ENCODE measurements at places on chromosomes 4 and X.

GRCh38 chr4:8085491-8086117, 73.0 kb downstream of the ABLIM2 start:
- no peak for DNase-seq

GRCh38 chr4:39043861-39044363, 11.7 kb upstream of the TMEM156 start:
- DNase-seq, result no peak

- DNase-seq, result no peak
Observed at GRCh38 chrX:154046940-154047610, 27.4 kb upstream of the IRAK1 start.

DNA sequence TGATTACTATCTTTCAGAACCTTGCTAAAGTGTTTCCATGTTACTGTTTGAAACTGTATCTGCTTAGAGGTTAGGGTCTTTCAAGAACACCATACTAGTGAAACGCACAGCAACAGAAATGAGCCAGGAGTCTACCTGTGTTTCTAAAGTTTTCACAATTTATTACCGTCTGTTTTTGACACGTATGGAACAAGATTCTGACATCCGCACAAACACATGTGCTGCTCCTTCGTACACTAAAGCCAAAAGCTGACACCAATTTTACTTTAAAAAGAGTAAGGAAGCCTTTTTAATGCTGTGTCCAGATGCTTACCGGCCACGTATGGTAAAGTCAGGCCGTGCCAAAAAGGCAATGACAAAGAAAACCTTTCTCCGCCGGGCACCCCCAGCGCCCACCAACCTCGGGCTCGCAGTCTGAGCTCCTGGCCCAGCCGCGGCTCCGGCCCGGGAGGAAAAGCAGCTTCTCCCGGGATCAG, 532 bp downstream of the RPS4X start:
- DNase-seq, result no peak

GRCh38 chr4:23161787-23162186, 469.1 kb downstream of the GBA3 start:
- no peak for DNase-seq

GRCh38 chrX:25012433-25012735, 3.4 kb downstream of the ARX start:
- DNase-seq, result no peak

GRCh38 chr4:169208516-169208915, 62.2 kb downstream of the SH3RF1 start:
- DNase-seq, result no peak

DNA sequence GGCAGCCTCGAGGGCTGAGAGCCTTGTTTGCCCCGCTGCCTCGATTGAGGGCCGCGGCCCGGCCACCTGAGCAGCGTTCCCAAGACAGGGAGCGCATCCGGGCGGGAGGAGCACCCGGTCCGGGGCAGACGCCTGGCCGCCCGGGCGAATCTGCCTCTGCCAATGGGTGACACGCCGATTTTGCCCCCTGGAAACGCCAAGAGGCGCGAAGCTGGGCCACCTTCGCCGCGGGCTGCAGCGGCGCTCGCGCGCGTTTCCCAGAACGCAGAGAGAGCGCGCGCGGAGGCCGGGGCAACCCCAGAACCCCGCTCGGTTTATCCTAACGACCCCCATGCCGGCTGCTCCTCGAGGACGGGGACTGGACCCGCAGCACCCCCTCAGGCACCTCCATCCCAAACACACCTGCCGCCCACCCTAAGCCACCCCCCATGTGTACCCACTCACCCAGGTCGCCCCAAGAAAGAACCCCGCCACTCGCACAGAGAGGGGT, 575 bp downstream of the MAP7D2 start:
- DNase-seq, result no peak

GRCh38 chr4:36178484-36178883, 65.8 kb downstream of the ARAP2 start:
- no peak for DNase-seq

- DNase-seq, result no peak
Observed at GRCh38 chr4:8346838-8347605, 77.5 kb downstream of the HTRA3 start.

DNA sequence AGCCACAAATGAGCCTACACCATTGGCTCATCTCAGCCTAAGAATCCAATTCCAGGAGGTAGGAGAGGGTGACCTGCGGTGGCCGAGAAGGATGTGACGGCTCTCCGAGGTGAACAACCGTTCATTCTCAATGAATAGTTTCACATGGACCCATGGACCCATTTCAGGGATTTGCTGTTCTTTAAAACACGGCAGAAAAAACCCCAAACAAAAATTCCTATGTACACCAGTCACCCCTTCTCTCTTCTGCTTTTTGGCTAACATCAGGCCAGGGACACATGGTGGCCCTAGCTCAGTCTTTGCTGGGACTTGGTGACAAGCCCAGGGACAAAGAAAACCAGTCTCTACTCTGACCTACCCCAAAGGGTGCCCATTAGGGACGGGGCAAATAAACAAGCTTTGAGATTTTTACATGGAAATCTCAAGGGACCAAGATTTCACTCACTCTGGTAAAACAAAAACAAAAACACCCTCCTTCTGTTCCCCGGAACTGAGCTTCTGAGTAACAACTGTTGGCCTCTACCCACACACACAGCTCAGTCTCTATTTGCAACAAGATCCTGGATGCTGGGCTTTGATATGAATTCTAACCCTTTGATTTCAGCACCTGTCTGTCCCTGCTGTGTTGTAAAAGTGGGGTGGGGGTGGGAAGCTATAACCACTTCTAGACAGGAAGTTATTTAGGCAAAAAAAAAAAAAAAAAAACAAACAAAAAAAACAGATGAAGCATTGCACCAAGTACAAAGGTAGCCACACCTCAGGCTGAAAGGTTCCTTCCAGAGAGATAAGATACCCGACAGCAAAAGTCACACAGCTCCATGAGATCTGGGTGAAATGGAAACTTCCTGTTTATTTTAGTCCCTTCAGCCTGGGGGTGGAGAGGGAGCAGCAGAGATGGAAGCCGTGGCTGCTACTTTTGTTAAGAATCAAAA, 49.0 kb downstream of the DDX3X start:
- no peak for DNase-seq

DNA sequence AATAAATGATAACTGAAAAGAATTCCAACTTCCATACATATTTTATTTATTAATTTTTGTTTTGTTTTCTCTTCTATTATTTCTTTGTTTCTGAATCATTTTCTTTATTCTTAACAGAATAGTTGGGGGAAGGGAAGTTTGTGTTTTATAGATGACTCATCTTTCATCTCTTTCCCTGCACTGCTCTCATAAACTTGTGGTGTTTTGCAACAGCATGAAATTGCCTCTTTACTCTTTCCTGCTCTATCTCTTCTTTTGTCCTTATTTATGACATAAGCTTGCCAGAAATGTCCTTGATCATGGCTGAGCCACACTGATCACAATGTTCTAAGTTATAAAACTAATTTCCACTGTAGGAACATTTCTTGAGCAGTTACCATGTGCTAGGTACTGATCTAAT, 22.3 kb downstream of the QRFPR start:
- no peak for DNase-seq

DNA sequence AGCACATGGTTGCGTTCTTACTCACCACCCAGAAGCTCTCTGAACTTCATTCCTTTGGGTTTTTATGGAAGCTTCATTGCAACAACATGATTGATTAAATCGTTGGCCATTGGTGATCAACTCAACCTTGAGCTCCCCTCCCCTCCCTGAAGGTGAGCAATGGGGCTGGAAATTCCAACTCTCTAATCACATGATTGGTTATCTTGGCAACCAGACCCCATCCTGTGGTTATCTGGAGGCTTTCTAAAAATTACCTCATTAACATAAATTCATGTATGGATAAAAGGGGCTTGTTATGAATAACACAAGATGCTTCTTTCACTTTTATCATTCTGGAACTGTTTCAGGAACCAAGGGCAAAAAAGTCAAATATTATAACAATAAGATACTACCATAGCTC, 34.6 kb upstream of the NMU start:
- DNase-seq, result no peak

- no peak for DNase-seq
Observed at GRCh38 chr4:188432328-188432727, 293.1 kb downstream of the TRIML1 start.

- DNase-seq, result no peak
Observed at GRCh38 chrX:117936118-117936517, 180.5 kb downstream of the KLHL13 start.

DNA sequence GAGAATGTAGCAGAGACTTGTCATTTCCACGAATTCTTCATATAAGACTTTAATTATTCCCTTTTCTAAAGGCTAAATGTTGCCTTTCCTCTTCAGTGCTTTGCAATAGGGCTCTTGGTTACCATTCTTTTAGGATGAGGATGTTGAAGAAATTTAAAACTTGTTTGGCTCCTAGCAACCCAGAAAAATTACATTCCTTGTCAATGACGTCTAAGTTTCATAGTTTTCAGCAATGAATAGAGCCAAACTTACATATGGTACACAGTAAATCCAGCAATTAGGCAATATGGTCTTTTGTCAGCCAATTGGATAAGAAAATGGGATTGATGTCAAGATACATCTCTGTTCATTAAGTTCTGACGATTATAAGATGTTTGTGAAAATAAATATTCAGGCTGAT, 1639.6 kb upstream of the PCDH10 start:
- DNase-seq, result no peak

- no peak for DNase-seq
Observed at GRCh38 chrX:95974890-95975289, 709.8 kb upstream of the DIAPH2 start.

DNA sequence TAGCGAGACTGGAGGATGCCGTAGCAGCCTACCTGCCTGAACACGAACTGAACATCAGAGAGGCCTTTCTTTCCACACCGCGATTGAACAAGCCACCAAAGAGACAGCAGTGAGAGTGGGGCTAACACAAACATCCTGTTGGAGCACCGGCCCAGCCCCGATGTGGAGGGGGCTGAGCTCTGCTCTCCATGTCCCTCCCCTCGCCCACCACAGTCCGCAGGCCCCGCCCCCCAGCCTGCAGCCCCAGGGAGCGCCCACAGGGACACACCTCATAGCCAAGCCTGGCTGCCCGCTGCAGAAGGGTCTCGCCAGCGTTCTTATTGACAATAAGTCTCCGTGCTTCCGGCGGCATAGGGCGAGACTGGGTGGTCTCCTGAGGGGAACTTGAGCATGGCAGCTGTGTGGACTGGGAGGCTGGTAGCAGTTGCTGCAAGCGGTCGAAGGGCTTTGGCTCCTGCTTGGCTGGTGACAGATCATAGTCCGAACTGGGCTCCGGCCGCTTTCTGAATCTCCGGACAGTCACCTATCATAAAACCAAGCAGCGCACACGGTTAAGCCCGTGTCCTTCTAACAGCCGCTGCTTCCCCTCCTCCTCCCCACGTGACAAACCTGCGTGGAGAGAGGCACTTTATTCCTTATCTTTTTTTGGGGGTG, 35.8 kb downstream of the BCOR start:
- DNase-seq, result no peak

GRCh38 chr4:146023334-146023967, 84.8 kb upstream of the ZNF827 start:
- DNase-seq, result no peak

- no peak for DNase-seq
Observed at GRCh38 chrX:154036513-154036912, 16.8 kb upstream of the IRAK1 start.

DNA sequence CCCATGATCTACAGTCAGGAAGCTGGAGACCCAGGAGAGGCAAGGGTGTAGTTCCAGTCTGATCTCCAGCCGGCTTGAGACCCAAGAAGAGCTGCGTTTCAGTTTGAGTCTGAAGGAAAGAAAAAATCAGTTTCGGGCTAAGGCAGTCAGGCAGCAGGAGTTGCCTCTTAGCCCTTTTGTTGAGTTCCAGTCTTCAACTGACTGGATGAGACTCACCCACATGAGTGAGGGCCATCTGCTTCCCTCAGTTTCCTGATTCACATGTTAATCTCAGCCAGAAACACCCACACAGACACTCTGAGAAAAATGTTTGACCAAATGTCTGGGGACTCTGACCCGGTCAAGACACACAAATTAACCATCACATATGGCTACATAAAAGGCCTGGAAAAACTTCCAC, 73.6 kb upstream of the ELOVL6 start:
- DNase-seq, result no peak

GRCh38 chrX:19487520-19488200, 27.6 kb downstream of the MAP3K15 start:
- DNase-seq, result no peak

DNA sequence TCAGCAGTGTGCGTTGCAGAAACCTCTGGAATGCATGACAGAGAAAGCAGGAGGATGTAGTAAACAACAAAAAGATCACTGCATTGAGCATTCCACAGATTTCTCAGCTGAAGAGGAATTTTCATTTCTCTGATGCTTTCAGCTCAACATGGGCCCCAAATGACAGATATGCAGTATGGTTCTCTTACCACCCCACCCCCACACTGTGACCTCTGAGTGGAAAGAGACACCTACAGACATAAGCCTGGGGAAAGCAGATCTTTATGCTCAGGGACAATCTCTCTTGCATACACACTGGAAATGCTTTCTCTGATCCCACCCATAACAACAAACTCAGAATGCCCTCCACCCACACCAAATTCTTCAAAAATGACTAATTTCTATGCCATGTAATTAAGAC, 983.7 kb upstream of the LCORL start:
- DNase-seq, result no peak

DNA sequence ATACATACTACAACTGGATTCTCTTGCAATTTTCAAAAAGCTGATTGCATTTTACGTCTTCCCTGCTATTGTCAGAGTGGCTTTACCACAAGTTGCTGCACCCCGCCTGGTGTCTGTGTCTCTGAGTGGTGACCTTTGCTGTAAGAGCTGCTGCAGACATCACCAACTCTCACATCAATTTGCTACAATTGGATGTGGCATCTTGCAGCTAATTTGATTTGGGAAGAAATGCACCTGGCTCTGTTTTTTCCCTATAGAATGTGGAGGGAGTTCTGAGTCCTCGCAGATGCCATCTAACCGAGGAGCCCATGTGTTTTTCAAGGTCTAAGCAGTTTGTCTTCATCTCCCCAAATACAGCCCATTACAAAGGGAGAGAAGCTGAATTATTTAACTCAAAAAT, 73.8 kb upstream of the PHOX2B start:
- DNase-seq, result no peak

- DNase-seq, result no peak
Observed at GRCh38 chrX:24860140-24860539, 155.6 kb downstream of the ARX start.

DNA sequence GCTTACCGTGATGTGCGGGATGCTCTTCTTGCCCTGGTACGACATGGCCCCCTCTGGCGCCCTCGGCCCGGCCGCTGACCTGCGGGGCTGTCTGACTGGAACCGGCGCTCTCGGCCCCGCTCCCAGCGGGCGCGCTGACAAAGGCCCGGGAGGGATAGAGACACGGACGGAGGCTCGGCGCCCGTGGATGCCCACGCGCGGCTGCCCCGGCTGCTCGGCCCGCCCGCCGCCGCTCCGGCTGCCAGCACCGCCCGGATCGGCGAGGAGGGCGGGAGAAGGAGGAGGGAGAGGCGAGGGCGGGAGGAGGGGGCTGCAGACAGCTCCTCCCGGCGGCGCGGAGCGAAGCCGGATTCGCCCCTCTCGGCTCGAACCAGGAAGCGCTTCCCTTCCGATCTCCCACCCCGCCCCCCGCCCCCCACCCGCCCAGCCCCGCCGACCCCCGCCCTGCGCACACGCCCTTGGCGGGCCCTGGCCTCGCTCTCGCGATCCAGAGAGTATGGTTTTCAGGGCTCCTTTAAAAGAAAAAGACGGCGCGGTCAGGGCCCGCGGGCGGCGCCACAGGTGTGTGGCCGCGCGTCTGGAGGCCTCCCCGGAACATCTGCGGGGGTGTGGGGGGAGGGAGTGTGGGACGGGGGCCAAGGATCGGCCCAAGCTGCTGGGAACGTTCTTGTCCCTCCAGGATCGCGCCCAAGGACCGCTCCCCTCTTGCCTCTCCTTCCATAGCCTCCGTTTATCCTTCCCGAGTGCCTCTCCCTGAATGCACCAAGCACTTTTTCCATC, 4.5 kb downstream of the CRMP1 start:
- no peak for DNase-seq

GRCh38 chr4:24933684-24934275, 20.9 kb upstream of the CCDC149 start:
- no peak for DNase-seq
